Stimulated activated CD8-positive, alpha-beta memory T cell treated with anti-CD3 and anti-CD28 coated beads, Interleukin-4, amount 100 ng/mL, for 48 hours (primary cell): ENCODE measurements at places on chromosomes 5 and 9.

GRCh38 chr5:96961053-96961452, 25.2 kb downstream of the LNPEP start:
- DNase-seq = no peak

GRCh38 chr5:68329554-68330255, 114.1 kb downstream of the PIK3R1 start:
- no peak for DNase-seq

DNA sequence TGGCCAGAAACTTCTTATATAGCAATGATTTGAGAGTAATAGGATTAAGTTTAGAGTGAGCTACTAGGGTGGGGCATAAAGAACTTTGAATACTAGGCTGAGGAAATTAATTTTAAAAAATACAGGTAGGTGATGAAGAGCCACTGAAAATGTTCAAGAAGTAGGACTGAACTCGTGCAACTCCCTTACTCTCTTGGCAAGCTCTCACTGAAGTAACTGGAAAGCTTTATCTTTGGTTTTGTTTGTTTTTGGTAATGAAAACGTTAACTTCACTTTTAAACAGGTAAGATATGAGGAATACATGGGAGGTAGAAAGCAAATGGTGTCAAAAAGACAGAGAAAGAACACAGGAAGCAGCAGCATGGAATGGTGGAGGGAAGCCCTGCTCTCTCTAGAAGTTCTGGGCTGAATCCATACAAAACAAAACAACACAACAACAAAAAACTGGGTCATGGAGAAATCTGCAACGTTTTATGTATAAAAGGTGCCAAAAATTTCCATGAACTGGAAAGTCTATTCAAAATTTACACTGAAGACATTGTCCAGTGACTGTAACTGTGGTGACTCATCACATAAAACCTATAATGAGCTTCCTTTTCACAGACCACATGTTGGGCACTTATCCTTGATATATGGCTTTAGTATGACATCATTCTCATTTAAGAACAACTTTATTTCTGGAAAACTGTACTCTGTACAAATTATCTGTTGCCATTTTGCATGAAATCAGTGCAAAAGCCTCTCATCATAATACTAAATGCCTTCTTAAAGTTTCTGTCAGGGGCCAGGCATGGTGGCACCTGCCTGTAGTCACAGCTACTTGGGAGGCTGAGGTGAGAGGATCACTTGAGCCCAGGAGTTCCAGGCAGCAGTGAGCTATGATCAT, 91.2 kb upstream of the CHD1 start:
- no peak for DNase-seq

DNA sequence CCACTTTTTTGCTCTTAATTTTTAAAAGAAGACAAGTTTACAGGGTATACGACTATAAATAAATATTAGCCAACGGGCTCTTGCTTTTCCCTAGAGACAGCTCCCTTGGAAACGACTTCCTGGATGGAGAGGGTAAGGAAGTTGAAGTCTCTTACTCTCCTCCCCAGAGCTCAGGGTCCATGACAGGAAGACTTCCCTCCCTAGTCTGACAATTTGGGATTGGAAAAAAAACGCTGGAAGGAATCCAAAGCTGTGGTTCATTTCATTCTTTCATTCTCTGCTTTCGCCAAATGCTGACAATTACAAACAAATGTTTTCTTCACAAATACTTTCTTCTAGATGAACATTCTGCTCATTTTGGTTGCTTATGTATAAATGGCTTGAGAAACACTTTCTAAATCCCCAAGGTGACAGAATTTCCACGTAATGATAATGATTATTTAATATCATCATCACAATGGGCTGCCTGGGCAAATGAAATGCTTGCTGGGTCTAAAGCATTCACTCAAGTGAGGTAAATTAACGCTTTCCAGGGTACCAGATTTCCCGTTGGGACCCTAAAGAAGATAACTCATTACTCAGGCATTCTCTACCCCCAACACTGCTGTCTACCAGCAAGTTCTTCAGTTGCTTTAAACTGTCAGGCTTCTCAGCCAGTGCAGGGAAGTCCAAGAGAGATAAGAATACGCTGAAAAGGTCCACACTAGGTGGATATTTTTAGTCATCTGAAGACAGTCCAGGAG, 139.8 kb upstream of the SLC30A5 start:
- no peak for DNase-seq

DNA sequence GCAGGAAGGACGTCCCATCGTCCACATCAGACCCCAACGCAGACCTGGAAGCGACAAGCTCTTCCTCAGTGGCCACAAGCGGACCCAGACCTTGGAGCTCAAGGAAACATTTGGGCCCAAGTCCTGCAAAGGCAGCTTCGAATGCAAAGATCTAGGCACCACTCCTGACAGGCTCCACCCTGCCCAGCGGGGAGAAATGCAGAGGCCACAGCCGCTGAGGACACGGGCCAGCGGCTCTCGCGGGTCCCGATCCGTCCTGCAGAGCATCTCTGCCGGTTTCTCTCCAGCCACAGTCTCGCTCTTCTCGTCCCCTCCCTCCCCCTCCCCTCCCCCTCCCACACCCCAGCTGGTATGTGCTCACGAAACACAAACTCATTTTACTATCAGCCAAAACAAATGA, 4.9 kb downstream of the SOHLH1 start:
- no peak for DNase-seq
